Heart left ventricle (tissue), 16 donors: ENCODE measurements at places on chromosomes 16 and 17.

DNA sequence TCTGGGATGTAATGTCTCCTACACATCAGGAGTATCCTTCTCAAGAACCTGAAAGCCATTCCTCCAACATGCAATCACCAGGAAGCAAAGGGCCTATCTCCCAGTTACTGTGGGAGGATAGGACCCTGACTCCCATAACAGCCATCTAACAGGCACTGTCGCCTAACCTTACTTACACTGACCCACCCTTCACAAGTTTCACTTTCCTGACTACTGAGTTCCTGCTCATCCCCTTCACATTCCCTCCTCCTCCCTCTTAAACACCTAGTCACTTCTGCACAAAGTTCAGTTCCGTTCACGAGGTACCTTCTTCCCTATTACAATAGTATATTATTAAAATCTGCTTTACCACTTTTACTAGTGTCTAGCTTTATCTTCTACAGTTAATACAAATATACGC is 1.3 kb downstream of the C17orf67 start:
- DNase-seq = no peak

GRCh38 chr17:9521062-9521461 is 54.6 kb downstream of the STX8 start:
- no peak for DNase-seq

DNA sequence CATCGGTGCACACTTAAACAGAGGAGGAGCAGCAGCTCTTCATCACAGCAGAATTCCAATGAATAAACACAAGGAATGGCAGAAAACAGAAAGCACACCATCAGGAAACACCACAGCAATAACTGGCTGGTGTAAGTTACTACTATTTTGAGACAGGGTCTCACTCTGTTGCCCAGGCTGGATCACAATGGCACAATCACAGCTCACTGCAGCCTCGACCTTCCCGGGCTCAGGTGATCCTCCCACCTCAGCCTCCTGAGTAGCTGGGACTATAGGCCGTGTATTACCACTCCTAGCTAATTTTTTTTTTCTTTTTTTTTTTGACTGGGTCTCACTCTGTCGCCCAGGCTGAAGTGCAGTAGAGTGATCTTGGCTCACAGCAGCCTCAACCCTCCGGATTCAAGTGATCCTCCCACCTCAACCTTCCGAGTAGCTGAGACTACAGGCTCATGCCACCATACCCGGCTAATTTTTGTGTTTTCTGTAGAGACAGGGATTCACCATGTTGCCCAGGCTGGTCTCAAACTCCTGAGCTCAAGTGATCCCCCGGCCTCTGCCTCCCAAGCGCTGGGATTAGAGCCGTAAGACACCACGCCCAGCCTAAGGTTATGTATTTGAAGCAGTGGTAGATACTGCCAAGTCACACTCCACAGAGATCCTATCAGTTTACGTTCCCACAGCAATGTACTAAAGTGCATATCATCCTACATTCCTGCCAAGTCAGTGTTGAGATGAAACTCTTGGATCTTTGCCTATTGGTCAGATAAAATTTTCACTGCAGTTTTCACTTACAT is 20.7 kb downstream of the TRAP1 start:
- DNase-seq = no peak

DNA sequence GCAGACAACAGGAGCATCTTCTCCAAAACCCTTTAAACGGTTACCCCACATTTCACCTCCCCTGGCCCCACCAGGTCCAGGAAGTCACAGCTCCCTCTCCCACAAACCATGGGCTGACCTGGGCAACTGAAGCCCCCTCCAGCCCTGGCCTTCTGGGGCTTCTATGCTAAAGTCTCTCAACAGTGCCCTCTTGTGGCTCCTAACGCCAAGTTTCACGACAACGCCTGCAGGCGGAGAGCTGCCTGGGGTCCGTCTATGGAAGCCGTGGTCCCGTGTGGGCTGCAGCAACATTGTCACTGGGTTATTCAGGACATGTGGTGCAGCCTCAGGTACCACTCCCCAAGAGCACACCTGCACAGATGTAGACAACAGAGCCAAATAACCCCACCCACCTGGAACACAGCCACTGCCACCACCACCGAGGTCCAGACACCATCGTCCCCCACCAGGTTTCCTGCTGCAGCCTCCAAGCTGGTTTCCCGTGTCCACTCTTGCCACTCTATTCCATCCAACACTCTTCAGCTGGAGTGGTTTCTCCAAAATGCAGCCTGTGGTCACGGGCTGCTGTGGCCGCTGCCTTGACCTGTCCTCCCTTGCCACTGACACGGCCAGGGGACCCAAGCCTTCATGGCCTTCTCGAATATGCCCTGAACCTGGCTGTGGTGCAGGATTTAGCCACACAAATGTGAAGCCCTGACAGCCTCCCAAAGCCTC is 19.1 kb downstream of the C16orf95 start:
- DNase-seq = no peak

DNA sequence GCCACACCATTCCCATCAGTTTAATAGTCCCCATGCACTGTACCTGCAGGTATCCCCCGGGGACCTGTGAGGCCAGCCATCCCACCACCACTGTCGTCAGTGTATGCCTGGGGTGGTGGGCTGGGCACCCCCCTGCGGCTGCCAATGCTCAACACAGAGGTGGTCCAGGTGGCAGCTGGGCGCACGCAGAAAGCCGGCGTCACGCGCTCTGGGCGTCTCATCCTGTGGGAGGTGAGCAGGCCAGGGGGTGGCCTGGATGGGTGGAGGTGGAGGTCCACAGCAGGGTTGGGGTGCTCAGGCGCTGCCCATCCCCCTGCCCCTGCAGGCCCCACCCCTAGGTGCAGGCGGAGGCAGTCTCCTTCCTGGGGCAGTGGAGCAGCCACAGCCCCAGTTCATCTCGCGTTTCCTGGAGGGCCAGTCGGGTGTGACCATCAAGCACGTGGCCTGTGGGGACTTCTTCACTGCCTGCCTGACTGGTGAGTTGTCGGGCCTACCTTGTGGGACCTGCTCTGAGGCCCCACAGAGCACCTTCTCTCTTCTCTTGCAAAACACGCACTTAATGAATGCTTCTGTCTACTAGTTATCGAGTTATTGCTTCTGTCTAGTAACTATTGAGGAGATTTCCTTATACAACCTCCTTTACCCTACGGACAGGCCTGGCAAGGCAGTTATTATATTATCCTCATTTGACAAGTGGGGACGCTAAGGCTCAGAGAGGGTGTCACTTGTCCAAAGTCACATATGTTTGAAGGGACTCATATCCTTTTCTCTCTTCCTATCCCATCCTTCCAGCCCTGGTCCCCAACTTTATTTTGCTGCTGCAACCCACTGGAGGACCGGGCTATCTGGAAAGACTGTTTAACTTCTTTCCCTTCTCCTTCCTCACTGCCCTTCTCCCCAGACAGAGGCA is 5.8 kb upstream of the TRAF4 start:
- no peak for DNase-seq

- no peak for DNase-seq
These were observed 1.4 kb upstream of the TXNDC11 start for GRCh38 chr16:11744075-11744470.

DNA sequence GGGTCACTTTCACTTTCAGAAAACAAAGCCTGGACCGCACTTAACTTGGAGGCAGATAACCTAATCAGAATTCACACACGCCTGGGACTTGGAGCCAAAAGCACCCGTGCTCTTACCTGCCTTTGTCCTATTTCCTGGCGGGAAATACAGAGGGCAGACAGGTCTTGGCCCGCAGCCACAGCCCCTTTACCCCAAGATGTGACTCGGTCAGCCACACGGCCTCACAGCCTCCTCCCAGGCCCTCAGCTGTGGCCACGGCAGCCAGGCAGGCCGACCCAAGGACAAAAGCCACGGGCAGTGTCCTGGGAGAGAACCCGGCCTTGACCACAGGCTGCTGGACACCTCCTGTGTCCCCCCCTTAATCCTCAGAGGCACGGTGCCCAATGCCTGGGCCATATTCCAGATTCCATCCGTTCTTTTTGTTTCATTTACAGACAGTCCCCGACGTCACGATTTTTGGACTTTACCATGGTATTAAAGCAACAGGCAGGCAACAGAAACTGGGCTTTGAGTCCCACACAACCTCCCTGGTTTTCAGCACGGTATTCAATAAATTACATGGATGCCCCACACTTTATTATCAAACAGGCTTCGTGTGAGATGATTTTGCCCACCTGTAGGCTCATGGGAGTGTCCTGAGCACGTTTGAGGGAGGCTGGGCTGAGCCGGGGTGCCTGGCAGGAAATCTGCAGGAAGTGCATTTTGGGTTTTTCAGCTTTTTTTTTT is 30.1 kb upstream of the GAA start:
- peak; percentile 52 for DNase-seq

GRCh38 chr17:57906910-57907309 is 48.3 kb downstream of the CUEDC1 start:
- no peak for DNase-seq
